ENCODE measurements at places on chromosomes 6 and 20.

GRCh38 chr6:156102129-156102528, 646.5 kb upstream of the NOX3 start:
- no peak for DNase-seq

- DNase-seq: no peak
Observed at GRCh38 chr6:69913361-69913760, 47.0 kb downstream of the COL19A1 start.

- DNase-seq: no peak
Observed at GRCh38 chr20:47921408-47921807, 136.1 kb upstream of the SULF2 start.

DNA sequence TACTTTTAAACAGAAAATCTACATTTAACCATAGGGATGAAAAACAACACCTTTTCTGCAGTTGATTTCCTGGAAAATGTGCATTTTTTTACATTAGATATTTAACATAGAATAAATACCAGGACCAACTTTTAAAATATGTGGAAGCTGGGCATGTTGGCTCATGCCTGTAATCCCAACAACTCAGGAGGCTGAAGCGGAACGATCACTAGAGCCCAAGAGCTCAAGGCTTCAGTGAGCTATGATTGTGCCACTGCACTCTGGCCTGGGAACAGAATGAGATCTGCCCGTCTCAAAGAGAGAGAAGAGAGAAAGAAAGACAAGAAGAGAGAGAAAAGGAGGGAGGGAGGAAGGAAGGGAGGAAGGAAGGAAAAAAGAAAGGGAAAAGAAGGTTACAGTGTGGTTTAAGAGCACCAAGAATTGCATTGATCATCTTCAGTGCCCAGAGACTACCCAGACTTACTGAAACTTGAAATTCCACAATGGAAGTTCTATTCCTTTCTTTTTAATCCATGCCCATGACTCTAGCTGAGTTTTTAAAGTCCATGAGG, 189.4 kb upstream of the ARID1B start:
- no peak for DNase-seq

GRCh38 chr6:3226481-3227362, 731 bp downstream of the TUBB2B start:
- no peak for DNase-seq

GRCh38 chr6:41638002-41638934, at the start of gene MDFI:
TSS of gene MDFI (plus strand) at chr6:41638468. CDS start at chr6:41638750, 282 bp downstream.
- no peak for DNase-seq

DNA sequence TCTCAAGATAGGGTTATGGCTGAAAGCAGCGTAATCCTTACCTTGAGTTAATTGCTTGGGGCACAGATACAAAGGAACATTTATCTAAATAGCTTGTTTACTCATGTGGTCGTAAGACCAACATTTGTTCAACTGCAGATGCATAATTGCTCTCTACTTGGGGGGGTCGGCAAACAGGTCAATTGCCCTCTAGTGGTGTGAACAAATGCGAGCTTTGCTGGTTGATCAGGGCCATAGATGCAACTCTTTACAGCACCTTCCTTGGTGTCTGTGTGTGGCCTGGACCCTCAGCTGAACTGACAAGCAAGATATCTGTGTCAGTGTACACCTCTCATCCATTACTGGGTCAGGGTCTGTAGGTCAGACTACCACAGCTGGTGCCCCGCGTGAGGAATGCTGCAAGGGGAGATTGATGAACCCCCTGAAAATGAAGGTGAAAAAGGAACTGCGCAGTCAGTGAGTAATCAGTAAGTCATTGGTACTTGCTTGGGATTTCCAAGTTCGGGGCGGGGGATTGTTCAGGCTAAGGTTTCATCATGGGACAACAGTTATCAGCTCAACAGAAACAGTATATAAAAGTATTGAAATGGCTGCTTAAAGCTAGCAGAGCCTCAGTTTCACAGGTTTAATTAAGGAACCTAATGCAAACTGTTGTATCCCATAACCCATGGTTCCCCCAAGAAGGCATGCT, 24.0 kb downstream of the HLA-DPA1 start:
- DNase-seq: no peak

DNA sequence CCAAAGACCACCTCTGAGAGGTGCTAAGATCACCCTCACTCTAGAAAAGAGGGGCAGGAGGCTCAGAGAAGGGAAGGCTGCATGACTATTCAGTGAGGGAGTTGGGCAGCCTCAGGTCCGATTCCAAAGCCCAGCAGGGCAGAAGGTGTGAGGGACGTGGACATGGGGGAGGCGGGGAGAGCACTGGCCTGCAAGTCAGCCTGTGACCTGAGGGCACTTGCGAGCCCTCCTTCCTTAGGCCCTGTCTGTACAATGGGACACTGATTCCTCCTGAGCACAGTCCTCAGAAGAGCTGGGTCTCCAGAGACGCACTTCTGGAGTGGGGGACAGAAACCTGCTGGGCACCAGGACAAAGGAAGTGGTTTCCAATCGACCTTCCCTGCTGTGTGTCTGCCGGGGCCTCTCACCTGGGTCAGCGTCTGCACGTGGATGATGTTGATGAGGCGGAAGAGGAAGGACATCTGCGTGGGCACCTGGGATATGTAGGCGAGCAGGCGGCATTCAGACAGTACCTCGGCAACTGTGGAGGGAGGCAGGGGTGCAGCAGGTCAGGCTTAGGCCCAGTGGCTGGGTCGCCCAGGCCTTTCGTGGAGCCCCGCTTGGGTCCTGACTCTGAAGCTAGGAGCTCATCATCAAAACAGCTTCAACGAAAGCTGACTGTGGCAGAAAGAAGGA, 48.5 kb downstream of the MYH7B start:
- no peak for DNase-seq

DNA sequence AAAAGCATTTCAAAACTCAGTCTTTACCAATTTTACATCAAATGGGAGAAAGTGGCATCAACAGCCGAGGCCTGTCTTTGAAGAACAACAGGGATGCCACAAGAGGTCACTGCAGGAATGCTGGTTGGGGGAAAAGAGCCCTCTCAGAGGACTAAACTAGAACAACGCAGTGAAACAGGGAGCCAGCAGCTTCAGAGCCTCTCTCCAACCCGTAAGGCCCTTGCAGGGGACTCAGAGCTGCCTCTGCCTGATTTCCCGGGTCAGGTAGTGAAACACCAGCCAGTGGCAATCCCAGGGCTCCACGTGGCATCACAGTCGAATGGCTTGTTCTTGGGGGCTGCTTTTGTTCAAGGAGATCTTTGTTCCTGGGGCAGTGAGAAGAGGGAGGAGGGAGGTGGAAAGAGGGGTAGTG, 55.0 kb upstream of the KCNK16 start:
- DNase-seq: no peak

GRCh38 chr20:49832632-49833327, 20.2 kb downstream of the SLC9A8 start:
- no peak for DNase-seq

GRCh38 chr20:25336561-25337422, 53.8 kb downstream of the ABHD12 start:
- DNase-seq: no peak

GRCh38 chr20:32831982-32832381, 12.2 kb downstream of the MAPRE1 start:
- DNase-seq: no peak

Data from activated CD8-positive, alpha-beta memory T cell treated with anti-CD3 and anti-CD28 coated beads for 48 hours (primary cell).